ENCODE measurements at places on chromosomes 12 and 14.

DNA sequence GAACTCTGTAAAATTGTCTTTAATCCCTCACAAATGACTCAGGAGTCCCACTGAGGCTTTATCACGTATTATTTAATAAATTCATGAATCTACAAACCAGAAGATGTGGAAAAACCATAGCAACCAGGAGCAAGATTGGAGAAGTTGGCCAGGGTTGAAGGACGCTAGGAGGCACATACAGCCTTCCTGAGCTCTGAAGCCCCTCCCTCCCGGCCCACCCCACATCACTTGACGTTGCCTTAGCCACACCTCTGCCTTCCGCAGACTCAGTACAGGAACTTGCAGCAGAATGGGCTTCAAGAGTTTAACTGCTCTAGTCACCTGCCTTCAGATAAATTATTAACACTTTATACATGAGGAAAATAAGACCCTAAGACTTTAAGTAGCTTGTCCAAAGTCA is 33.9 kb downstream of the SLC35F4 start:
- DNase-seq: peak; percentile 11

- no peak for DNase-seq
These were observed 113.7 kb downstream of the SLC25A47 start for GRCh38 chr14:100436745-100437406.

DNA sequence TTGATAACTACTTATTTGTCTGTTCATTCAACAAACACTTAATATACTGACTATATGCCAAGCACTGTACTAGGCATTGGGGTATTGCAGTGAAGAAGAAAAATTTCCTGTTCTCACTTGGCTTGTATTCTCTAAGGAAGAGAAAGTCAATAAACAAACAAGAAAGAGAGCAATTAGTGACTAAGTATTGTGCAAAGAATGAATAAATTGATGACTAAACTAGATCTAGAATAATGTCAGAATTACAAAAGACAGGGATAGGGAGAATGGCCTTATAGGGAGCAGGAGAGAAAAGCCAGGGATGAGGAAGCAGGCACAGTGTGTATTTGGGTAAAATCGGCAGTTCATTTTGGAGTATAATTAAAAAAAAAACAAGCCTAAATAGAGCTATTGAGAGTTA is 4.2 kb upstream of the LIN7A start:
- no peak for DNase-seq

DNA sequence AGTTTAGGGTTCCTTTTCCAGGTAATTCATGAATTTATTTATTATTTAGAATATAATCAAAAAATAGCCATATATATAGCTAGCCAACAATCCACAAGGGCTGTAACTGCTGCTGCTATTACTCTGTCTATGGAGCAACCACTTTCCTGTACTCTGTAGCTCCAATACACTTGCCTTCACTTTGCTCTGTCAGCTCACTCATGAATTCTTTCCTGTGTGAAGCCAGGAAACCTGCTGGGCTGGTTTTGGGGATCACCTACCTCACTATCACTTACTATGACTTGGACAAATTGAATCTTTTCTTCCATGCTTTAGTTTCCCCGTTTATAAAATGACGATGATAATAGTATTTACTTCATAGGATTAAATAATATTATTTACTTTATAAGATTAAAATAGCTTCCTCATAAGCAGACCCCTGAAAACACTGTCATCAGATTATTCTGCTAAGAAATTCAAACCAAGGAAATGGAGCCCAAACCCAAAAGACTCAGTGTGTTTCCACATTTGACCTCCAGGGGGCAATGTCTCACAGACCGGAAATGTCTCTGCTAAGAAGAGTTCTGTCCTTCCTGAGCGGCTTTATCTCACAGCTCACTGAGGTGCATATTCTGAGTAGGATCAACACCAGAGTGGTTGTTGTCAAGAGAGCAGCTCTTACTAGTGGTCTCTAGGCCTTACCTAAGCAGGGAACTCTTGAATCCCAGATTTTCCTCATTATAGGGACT is 457.1 kb downstream of the DAD1 start:
- peak; percentile 22 for DNase-seq
